Naive thymus-derived CD4-positive, alpha-beta T cell (primary cell): ENCODE measurements at places on chromosomes 6 and 20. TPM values are rescaled to one million over a fixed set of nuclear protein-coding genes. Genes with fewer than 3 reads are reported as not detected.
A peak's percentile ranks its signal among the peaks of the same experiment; 100 is the strongest.

GRCh38 chr20:45377269-45377668 lies 856 bp downstream of the TP53TG5 start:
- H3K4me3 ChIP-seq, result no peak overlapping the region
- no peak for DNase-seq
- H3K4me1 ChIP-seq, result peaks cover 7% of the 10 kb centered on the region
- H3K27me3 ChIP-seq, result no peaks in the 10 kb centered on the region
- H3K36me3 ChIP-seq, result no peaks in the 10 kb centered on the region

FRMD1 gene
- polyA plus RNA-seq, result not detected

- peaks cover 14% of the 10 kb centered on the region for H3K4me1 ChIP-seq
- H3K36me3 ChIP-seq, result peaks cover 4% of the 10 kb centered on the region
- H3K27ac ChIP-seq, result peak overlapping the region; percentile 94
- peak overlapping the region; percentile 76 for H3K4me3 ChIP-seq
- H3K27me3 ChIP-seq, result no peaks in the 10 kb centered on the region
These were observed 8.7 kb upstream of the NQO2 start for GRCh38 chr6:2990932-2991506.

GRCh38 chr20:52145587-52145986 lies 46.0 kb downstream of the ZFP64 start:
- no peaks in the 10 kb centered on the region for H3K27me3 ChIP-seq
- H3K27ac ChIP-seq, result no peak overlapping the region
- H3K4me1 ChIP-seq, result no peaks in the 10 kb centered on the region
- no peak overlapping the region for H3K4me3 ChIP-seq
- H3K36me3 ChIP-seq, result no peaks in the 10 kb centered on the region
- DNase-seq, result no peak

GRCh38 chr6:129651291-129651691 lies 58.7 kb downstream of the ARHGAP18 start:
- H3K4me3 ChIP-seq, result no peak overlapping the region
- no peak overlapping the region for H3K27ac ChIP-seq
- no peaks in the 10 kb centered on the region for H3K36me3 ChIP-seq
- H3K4me1 ChIP-seq, result no peaks in the 10 kb centered on the region

DNA sequence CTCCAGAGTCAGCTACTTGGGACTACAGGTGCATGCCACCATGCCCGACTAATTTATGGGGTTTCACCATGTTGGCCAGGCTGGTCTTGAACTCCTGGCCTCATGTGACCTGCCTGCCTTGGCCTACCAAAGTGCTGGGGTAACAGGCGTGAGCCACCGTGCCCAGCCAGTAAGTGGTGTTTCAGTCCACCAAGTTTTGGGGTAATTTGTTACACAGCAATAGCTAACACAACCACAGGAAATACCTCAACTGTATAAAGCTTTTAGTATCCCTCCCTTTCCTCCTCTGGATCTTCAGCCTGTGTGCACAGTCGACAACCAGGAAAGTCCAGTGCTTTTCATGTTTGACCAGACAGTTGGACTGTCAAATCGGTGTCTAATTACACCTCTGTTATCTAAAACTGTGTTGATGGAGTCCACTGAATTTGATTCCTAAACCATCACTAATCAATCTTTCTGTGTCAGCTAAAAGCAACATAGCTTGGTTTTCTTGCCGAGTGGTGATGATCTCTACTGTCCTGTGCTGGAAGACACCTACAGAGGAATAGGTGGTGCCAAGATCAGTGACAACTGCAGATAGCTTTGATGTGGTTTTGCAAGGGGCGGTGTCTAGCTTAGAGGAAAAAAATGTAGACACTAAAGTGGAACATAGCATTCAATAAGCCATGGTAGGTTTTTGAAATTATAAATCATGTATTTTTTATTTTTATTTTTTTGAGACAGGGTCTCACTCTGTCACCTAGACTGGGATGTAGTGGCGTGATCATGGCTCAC lies 22.2 kb upstream of the ZBTB2 start:
- no peaks in the 10 kb centered on the region for H3K27me3 ChIP-seq
- no peaks in the 10 kb centered on the region for H3K36me3 ChIP-seq
- DNase-seq, result peak; percentile 78
- H3K27ac ChIP-seq, result peak overlapping the region; percentile 20
- peaks cover 12% of the 10 kb centered on the region for H3K4me1 ChIP-seq

TBC1D20 gene
- 24.3 TPM for polyA plus RNA-seq

IRF4 gene
- polyA plus RNA-seq, result 8.2 TPM
